AG08395 (cell line): ENCODE measurements at places on chromosomes 13 and 19.

DNA sequence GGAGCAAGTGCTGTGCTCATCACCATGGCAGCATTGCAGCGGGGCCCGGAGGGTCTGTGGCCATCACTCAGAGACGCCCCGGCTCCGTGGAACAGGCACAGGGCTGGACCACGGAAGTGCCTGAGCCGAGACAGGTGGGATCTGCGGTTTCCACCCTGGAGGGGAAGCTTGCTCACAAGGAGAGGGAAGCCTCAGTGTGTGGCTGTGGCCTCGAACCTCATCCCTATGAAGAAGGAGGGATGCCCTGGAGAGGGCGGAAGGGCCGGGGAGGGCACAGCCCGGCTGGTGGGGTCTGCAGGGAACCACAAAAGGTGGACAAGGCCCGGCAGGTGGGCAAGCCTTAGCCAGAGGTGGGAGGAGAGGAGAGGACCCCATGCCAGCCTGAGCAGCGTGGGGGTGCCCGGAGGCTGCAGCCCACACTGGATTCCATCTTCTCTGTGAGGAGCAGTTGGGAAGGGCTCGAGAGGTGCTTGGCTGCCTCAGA is 30.4 kb upstream of the TMEM255B start:
- no peak for DNase-seq

- DNase-seq: no peak
Observed at GRCh38 chr13:111326621-111326965, 6.2 kb downstream of the TEX29 start.

GRCh38 chr13:94799299-94799698 is 87.0 kb upstream of the SOX21 start:
- no peak for DNase-seq

DNA sequence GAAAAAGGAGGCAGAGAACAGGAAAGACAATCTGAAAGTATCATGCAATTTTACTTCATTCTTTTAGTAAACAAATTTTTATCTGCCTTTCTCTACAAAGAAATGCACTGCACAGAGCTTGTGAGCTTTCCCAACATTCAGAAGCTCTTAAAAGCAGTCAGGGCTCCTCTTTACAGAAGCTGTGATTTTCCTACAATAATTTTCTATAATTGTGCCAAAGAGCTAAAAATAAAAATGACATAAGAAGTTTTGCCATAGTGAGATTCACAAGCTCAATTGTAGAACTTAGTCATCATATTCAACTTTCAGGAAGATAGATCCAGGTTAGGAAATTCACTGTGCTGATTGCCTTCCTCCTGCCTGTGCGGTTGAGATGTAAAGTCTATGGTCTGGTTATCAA is 341.4 kb downstream of the PCDH9 start:
- DNase-seq: no peak

DNA sequence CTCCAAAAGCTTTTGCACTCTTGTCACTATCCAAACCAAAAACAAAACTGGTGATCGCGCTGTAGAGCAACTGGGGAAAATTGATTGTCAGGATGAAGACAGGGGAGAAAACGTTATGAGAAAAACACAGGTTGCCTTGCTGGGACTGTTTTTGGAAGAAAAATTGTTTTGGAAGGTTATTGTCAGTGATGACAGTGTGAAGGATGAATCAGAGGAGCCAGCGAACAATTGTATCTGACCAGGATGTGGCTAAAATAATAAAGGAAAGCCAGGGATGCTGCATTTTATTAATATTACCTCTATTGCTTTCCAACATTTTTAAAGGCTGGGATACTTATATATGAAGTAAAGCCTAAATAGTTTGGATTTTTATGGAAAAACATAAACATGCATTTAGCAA is 334.0 kb downstream of the SPRY2 start:
- no peak for DNase-seq
